ENCODE measurements at places on chromosomes 3 and 15.

- DNase-seq, result no peak
Measured at GRCh38 chr3:96007650-96008195, 806.7 kb upstream of the EPHA6 start.

DNA sequence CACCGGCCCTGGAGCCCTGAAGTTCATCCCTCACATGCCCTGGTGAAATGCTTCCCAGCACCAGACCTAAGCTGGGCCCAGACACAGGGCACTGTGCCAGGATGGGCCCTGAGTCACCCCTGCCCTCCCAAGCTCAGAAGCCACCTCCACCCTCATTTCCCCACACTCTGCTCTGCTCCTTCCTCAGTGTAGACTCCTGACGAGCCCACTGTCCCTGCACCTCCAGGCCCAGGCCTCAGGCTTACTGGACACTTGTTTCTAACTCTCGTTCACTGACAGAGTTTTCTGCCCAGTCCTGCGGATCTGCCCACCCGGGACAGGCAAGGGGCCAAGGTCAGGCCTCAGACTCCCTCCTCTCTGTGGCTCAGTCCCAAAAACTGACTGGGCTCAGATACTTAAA is 112.6 kb upstream of the RNF7 start:
- DNase-seq, result no peak

GRCh38 chr3:73448041-73448440 is 176.7 kb downstream of the PDZRN3 start:
- DNase-seq, result no peak

DNA sequence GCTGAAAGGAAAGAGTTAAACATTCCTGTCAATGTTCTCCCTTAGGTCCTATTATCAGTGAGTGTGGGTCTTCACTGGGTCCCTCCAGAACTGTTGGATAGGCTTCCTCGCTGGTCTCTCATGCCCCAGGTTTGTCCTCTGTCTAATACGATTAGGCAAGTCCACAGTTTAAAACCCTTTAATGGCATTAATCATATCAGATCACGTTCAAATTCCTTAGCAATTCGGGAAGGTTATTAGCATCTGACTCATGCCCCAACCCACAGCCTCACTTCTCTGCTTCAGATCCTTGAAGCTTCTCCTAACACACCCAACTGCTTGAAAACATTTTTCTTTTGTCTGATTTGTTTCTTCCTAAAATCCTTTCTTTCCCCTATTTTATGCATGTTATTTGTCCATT is 224.3 kb upstream of the ATP10A start:
- no peak for DNase-seq

Measured in HFF-Myc (cell line).